ENCODE measurements at places on chromosomes 4 and X.

GRCh38 chrX:8036914-8037313 lies 109.7 kb upstream of the PNPLA4 start:
- DNase-seq: peak; percentile 11

- DNase-seq: no peak
These were observed 42.5 kb downstream of the BTC start for GRCh38 chr4:74751856-74752255.

DNA sequence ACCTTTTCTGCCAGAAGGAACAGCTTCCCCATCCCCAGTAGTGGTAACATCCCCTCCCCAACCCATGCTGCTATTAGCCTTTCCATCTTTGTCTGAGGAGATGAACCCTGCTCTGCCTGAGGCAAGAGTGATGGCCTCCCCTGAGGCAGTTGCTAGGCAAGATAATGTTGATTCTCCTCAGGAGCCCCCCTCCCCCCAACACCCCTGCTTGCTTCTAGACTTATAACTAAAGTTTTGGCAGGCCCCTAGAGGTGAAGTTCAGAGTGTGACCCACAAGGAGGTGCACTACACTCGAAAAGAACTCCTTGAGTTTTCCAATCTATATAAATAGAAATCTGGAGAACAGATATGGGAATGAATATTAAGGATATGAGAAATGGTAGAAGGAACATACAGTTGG lies 962.5 kb downstream of the ADGRL3 start:
- DNase-seq: no peak

GRCh38 chr4:6608758-6609414 lies 31.6 kb upstream of the MRFAP1 start:
- no peak for DNase-seq

DNA sequence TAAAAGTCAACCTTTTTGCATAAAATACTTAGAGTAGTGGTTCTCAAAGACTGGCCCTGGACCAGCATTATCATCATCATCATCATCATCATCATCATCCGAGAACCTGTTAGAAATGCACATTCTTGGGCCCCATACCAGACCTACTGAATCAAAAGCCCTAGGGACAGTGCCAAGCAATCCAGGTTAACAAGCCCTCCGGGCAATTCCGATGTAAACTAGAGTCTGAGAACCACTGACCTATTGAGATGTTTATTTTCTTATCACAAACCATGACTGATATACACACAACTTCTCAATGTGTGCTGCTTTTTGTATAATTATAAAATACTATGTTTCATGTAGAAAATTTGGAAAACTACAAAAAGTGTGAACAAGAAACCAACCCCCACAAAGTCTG lies 133.4 kb upstream of the GATB start:
- no peak for DNase-seq

DNA sequence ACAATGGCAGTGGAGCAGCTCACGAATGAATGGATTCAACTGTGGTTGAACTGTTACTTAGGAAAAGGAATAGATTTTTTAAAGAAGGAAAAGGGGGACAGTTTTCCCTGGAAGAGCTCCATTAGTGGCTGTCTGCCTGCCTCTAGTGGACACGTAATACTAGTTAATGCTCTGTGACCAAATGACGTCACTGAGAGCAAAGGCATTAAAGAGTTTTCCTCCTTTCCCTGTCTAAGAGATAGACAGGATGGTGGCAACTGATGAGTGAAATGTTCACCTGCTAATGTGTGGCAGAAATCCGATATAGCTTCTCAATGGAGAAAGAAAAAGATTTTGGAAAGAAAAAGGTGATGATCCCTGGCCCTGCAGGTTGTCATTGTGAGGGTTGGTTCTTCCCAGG lies 52.3 kb upstream of the SCML1 start:
- no peak for DNase-seq

GRCh38 chr4:78426972-78427371 lies 124.6 kb upstream of the ANXA3 start:
- no peak for DNase-seq

DNA sequence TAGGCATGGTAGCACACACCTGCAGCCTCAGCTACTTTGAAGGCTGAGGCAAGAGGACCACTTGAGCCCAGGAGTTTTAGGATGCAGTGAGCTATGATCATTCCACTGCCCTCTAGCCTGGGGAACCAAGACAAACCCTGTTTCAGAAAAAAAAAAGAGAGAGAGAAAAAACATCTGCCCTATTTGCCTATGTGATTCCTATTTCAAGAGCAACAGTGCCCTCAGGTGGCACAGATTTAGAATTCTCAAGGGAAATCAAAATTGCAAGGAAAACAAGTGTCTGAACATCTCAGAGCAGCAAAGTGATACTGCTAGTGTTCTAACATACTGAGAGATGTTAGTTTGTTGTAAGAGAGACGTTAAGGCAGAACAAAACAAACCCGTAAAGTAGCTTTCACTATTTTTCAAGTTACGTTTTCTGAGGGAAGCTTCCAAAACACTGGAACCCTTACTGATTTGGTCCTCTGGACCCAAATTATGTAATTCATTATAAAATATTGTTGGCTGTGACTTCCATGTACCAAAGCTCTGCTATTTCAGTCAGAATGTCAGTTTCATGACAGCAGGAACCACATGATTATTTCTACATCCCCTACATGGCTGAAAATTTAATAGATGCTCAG lies 7.9 kb downstream of the BDH2 start:
- DNase-seq: peak; percentile 54

DNA sequence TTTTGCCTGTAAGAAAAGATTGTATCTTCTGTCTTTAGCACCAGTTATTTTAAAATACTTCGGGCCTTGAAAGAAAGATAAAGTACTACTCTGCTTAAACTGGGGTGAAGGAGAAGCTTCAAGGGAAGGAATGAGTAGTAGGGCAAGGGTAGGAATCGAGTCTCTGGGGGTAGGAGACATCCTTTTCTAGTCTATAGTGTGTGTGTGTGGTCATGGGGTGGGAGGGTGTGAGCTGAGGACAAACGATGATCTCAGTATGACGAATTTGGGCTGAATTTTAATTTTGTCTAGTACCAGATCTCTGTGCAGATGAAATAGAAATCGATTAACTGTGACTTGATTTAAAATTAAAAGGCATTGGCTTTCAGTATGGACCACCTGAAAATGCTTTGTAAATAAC lies 3.3 kb upstream of the MYOZ2 start:
- no peak for DNase-seq

DNA sequence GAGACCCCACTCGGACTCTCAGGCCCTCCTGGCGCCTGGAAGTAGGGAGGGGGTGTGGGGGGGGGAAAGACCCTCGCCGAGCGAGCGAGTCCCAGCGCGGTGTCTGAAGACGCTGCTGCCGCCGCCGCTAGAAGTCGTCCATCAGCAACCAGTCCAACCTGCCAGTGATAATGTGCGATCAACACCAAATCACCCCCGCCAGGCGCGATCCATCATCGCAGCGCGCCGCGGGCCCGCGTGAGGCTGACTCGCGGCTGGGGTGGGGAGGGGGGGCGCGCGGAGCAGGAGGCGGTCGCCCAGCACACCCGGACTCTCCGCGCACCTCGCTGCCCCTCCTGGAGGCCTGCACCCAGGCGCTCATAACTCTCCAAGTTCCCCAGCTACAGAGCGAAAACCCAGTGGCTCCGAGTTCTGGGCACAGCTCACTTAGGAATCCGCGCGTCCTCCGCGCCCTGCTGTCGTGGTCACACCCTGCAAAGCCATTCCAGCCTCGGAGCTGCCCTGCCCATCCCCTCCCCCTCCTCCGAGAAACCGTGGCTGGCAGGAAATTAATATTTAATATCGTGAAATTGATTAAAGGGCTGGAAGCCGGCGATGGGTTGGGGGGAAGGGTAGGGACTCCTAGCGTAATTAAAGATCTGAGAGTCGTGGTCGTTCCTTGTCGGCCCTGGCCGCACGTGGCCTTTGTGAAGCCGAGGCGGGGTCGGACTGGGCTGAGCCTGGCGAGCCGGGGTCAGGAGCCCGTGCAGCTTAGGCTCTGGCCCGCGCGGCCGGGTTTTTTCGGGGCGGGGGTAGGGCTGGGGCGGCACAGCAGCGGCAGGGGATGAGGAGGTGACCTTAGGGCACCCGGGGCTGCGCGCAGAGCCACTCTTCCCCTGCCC lies 58.1 kb upstream of the BCOR start:
- no peak for DNase-seq

- no peak for DNase-seq
These were observed 674.6 kb upstream of the NR3C2 start for GRCh38 chr4:149116806-149117205.

- no peak for DNase-seq
These were observed 128.5 kb downstream of the LARP7 start for GRCh38 chr4:112765317-112765974.

DNA sequence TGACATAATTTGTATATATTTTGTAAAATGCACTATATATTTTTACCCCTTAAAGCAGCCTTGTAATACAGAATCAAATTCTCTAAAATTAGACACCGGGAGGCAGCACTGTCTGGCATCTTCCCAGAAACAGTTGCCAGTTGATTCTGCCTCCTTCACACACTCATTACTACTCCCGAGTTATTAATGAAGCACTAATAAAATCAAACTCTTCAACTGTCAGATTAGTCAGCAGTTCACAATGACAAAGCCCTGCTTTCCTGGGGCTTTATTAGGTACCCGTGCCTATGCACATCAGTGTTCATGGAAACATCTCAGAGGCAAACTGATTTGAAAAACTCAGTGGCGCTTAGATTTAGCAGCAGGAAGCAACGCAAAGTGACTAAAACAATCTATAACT lies 103.5 kb upstream of the VEGFC start:
- no peak for DNase-seq

DNA sequence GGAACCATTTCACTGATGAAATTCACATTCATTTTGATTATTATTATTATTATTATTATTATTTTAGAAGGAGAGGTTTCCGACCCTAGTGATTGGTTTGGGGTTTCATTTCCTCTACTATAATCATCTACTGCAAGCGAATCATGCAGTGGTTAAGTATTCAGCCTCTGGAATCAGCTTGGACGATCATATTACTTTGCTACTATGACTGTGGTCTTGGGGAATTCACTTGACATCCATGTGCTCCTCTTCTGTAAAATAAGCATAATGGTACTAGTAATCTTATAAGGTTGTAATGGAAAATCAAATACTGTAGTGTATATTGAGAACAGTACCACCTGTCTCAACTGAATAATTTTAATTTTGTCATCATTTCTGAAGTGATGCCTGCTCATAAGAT lies 132.1 kb upstream of the SLC4A4 start:
- no peak for DNase-seq

DNA sequence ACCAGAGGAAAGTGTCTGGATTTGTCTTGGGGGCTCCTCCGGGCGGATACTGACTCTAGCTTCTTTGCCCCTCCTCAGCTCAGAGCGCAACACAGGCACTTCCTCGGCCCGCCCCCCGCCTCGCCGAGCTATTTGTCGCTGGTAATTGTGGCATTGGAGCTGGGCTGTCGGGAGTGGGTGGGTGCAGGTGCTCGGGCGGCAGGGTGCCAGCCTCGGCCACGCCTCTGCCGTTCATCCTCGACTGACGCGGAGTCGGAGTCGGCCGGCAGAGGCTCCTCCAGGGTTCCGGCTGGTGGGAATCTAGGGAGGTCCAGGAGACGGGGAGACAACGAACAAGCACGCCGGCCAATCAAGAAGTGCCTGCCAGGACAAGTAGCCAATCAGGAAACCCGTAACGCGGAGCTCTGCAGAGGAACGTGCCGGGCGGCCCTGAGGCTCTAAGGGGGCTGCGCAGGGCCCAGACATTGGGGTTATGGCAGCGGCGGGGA lies 3.9 kb upstream of the SYN1 start:
- DNase-seq: peak; percentile 69

DNA sequence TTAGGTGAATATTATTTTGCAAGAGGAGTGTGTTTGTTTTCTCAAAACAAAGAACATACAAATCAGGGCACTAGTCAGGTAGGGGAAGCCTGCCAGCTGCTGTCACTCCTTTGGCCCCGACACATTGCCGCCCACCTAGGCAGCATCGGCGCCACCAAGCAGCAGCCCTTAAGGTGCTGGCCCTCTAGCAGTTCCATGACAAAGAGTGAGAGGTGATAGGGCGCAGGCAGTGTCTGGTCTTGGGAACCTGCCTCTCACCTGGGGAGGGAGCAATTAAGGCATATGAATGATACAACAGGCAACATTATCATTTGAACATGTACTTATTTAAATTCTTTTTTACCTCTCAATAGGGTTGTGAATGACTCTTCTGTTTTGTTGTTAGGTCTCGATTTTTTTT lies 135.1 kb downstream of the PLS3 start:
- DNase-seq: no peak

GRCh38 chr4:181971973-181972372 lies 271.2 kb upstream of the TENM3 start:
- no peak for DNase-seq

- no peak for DNase-seq
These were observed 57.9 kb downstream of the FHDC1 start for GRCh38 chr4:152994038-152994437.

DNA sequence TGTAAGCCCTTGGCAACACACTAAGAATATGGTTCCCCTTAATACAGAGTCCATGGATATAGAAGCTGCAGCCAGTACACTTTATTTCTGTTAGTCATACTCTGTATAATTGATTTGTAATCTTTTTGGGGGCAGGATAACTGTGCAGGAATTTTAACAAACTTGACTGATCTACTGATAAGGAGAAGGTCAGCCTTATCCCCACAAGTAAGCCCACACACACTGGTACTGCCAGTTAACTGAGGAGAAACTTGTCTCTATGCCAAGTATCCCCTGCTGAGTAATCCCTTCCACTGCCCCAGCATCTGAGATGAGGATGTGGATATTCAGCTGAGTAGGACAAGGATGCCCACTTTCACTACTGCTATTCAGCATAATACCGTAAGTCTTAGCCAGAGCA lies 154.9 kb upstream of the CXXC4 start:
- no peak for DNase-seq

DNA sequence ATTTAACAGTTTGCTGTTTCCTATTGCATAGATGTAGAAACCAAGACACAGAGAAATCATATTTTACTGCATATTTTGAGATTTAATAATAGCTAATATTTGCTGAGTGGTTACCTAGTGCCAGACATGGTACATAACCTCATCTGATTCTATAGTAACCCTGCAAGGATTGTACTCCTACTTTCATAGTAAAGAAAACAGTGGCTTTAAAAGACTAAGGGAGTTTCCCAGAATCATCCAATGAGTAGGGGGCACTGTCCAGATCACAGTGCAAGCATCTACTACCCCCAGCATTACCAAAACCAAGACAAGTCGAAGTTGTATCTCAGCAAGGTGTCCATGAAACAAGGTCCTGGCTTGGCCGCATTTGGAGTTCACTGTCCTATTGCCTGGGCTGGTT lies 224.5 kb upstream of the TENM3 start:
- no peak for DNase-seq

DNA sequence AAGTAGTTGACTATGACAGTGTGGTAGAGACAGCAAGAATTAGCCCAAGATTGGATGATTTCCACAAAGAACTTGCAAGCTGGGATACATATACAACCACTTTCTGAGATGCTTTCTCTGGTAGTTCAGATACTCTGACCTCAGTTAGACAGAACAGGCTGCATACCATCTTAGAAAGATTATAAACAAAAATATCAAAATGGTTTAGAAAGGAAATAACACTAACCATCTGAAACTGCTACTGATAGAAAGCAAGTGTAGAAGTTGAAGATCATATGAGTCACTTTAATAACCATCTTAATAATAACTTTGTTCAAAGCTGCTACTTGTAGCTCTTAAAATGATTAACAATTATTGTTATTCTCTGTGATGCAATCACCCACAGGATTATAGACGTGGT lies 255.4 kb upstream of the TTC29 start:
- no peak for DNase-seq

GRCh38 chr4:138845054-138845453 lies 170.5 kb upstream of the NOCT start:
- no peak for DNase-seq

Measured in NCI-H1105 (cell line).